ENCODE measurements at places on chromosomes 5 and 9. TPM values are rescaled to one million over a fixed set of nuclear protein-coding genes. Genes with fewer than 3 reads are reported as not detected.

The HTR4 gene
- not detected for total RNA-seq

The NFIB gene
- total RNA-seq, result not detected

The PCDHGA2 gene
- not detected for total RNA-seq

The TYRP1 gene
- total RNA-seq, result not detected

The ZCCHC7 gene
- 27.5 TPM for total RNA-seq

The PKD2L2 gene
- not detected for total RNA-seq
